WTC11 (cell line): ENCODE measurements at places on chromosomes 7 and 10.

DNA sequence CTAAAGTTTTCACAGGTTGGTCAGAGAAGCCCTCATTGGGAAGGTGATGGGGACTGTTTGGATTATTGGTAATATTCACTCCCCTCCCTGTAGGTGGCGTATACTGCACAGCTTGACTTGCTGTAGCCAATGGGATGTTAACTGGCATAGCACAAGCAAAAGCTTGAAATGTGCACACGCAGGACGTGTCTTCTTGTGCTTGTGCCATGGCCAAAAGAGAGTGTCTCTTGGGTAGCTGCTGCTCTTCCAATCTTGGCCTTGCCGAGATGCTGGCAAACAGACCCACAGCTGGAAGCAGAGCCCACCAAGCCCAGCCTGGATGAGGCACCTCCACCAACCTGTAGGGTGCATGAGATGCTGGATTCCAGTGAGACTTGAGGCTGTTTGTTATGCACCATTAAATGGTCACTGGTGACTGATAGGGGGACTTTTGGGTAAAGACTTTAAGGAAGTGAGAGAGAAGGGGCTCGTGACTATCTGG, 266.0 kb downstream of the GRID1 start:
- no peak overlapping the region for H3K27ac ChIP-seq
- no peaks in the 10 kb centered on the region for H3K36me3 ChIP-seq
- H3K4me3 ChIP-seq = no peak overlapping the region
- H3K27me3 ChIP-seq = no peaks in the 10 kb centered on the region
- DNase-seq = no peak

- no peak overlapping the region for H3K4me3 ChIP-seq
- DNase-seq = no peak
- peak overlapping the region; percentile 82 for H3K27ac ChIP-seq
- no peaks in the 10 kb centered on the region for H3K27me3 ChIP-seq
- H3K36me3 ChIP-seq = peaks cover 34% of the 10 kb centered on the region
Observed at GRCh38 chr7:102424129-102424551, 9.2 kb upstream of the ORAI2 start.

DNA sequence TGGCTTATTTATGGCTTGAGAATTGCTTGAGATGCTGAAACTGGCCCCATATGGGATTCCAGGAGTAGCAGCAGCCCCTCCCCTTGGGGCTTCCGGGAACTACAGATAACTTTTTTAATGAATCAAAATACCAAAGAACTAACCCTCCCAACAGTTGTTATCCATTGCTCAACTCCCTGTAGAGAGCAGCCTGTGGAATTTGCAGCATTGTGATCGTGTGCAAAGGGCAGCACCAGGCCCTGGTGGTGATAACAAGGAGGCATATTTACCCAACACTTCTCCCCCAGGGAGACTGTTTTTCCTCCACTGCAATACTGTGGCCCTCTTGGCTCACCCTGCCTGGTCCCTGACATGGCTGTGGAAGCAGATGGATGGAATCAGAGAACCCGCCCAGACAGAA, 196.2 kb downstream of the PLXNA4 start:
- H3K4me1 ChIP-seq = peaks cover 25% of the 10 kb centered on the region
- no peak overlapping the region; the same call in 1 of the 2 replicates for H3K27ac ChIP-seq
- no peak for DNase-seq
- no peak overlapping the region for H3K4me3 ChIP-seq
- H3K27me3 ChIP-seq = peaks cover 4% of the 10 kb centered on the region

DNA sequence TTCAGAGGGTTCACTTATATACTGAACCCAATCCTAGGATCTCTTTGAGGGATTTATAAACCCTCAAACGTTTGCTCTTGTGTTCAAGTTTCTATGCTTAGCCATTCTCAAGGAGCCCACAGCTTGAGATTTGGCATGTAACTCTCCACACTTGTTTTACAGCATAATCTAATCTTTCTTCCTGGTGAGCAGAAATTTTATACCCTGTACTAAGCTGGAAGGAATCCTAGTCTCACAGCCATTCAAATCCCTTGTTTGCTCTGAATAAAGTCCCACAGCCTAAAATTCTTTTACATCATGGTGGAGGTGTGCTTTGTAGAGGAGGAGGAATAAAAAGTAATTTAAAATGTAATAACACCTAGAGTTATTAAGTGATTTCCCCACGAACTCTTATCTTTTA, 5.3 kb upstream of the AGR2 start:
- H3K4me1 ChIP-seq = peaks cover 6% of the 10 kb centered on the region
- DNase-seq = no peak
- no peak overlapping the region for H3K4me3 ChIP-seq
- H3K27ac ChIP-seq = no peak overlapping the region
- no peaks in the 10 kb centered on the region for H3K36me3 ChIP-seq

GRCh38 chr7:105776068-105776790, 100.2 kb downstream of the ATXN7L1 start:
- H3K4me1 ChIP-seq = peaks cover 77% of the 10 kb centered on the region
- H3K4me3 ChIP-seq = no peak overlapping the region
- no peaks in the 10 kb centered on the region for H3K36me3 ChIP-seq
- no peaks in the 10 kb centered on the region for H3K27me3 ChIP-seq

DNA sequence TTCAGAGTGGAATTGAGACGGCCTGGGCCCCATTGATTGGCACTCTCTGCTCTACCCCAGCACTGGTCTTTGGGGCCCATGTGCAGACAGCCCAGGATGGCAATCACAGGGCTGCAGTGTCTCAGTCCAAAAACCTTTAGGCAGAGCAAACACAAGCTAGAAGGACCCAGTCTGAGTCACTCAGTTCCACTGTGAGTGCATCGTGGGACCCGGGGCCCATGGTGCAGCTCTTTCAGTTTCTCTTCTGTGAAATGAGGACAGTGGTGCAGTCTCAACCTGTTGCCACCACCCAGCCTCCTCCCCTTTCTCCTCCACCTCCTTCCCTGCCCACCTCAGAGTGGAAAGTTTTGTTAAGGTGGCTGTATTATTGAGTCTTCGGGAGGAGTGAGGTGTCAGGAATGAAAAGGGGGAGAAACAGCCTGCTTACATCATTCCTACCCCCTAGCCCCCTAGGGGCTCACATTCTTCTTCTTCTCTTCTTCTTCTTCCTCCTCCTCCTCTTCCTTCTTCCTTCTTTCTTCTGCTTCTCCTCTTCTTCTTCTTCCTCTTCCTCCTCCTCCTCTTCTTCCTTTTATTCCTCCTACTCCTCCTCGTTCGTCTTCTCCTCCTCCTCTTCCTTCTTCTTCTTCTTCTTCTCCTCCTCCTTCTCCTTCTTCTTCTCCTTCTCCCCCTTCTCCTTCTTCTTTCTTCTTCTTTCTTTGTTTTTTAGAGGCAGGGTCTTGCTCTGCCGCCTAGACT, 19.5 kb upstream of the CARD11 start:
- H3K4me1 ChIP-seq = peaks cover 8% of the 10 kb centered on the region

- no peak overlapping the region for H3K27ac ChIP-seq
- no peaks in the 10 kb centered on the region for H3K27me3 ChIP-seq
- peaks cover 29% of the 10 kb centered on the region for H3K4me1 ChIP-seq
- H3K36me3 ChIP-seq = no peaks in the 10 kb centered on the region
Observed at GRCh38 chr10:106053061-106053460, 1111.4 kb downstream of the SORCS1 start.

DNA sequence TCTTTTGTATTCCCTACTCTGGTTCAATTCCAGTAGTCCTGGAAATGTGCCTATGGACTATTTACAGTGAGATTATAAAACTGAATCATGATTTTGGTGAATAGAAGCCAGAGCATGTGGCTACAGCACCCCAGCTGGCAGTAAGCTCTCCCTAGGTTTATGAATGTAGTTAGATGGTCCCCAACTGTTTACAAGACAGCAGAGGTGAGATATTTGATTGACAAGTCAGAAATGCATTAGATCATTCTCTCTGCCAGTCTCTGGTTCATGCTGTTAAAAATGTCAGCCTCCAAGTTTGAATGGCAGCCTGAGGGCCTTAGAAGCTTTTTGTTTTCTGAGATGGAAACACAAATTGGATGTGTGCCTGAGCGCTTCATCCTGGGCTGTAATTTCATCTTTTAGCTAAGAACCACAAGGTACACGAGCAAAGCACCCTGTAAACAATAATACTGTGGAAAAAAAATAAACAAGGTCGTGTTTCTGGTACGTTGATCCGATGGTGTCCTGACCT, 85.0 kb downstream of the BTRC start:
- DNase-seq = no peak
- no peaks in the 10 kb centered on the region for H3K27me3 ChIP-seq
- no peaks in the 10 kb centered on the region for H3K36me3 ChIP-seq
- H3K4me3 ChIP-seq = no peak overlapping the region
- H3K4me1 ChIP-seq = peaks cover 6% of the 10 kb centered on the region; the same call in 1 of the 2 replicates

GRCh38 chr10:72319416-72320254, 35.1 kb downstream of the DNAJB12 start:
- no peaks in the 10 kb centered on the region for H3K36me3 ChIP-seq
- peaks cover 55% of the 10 kb centered on the region for H3K4me1 ChIP-seq
- H3K4me3 ChIP-seq = peak overlapping the region; percentile 41
- H3K27ac ChIP-seq = peak overlapping the region; percentile 96

DNA sequence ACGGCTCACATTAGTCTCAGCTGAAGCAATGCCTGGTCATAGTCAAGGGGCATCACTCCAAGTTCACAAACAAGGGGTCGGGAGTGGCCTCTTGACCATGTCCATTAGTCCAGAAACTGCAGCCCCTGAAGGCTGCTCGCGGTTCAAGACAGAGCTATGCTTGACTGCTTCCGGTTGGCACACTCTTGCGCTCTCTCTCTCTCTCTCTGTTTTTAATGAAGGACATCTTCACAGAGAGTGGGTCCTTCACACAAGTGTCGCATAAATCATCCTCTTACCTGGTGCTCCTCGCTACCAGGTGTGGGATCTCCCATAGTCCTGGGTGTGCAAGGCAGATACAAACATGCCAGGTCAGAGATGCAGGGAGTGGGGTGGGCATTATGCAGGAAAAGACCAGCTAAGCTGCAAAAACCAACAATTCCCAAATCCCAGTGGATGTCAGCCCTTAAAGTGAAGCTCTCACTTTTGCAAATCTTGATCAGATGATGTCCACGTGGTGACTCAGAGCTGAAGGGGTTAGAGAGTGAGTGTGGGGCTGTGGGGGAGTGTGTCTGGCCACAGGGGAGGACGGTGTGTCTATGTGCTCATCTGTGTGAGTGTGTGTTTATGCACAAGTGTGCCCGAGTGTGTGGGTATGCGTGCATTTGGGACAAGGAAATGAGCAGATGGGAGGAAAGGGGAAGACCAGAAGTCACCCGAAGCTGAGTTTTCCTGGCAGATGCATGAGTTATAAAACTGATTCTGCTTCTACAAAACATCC, 83.7 kb upstream of the PPP2R2D start:
- DNase-seq = no peak
- no peak overlapping the region for H3K4me3 ChIP-seq
- peaks cover 20% of the 10 kb centered on the region for H3K4me1 ChIP-seq
- no peaks in the 10 kb centered on the region for H3K36me3 ChIP-seq
- H3K27ac ChIP-seq = no peak overlapping the region
- no peaks in the 10 kb centered on the region for H3K27me3 ChIP-seq

- H3K4me3 ChIP-seq = no peak overlapping the region
- H3K27me3 ChIP-seq = no peaks in the 10 kb centered on the region
- peaks cover 19% of the 10 kb centered on the region for H3K4me1 ChIP-seq
- DNase-seq = no peak
- peaks cover 7% of the 10 kb centered on the region for H3K36me3 ChIP-seq
Observed at GRCh38 chr7:108078211-108078673, 51.9 kb downstream of the LAMB4 start.

DNA sequence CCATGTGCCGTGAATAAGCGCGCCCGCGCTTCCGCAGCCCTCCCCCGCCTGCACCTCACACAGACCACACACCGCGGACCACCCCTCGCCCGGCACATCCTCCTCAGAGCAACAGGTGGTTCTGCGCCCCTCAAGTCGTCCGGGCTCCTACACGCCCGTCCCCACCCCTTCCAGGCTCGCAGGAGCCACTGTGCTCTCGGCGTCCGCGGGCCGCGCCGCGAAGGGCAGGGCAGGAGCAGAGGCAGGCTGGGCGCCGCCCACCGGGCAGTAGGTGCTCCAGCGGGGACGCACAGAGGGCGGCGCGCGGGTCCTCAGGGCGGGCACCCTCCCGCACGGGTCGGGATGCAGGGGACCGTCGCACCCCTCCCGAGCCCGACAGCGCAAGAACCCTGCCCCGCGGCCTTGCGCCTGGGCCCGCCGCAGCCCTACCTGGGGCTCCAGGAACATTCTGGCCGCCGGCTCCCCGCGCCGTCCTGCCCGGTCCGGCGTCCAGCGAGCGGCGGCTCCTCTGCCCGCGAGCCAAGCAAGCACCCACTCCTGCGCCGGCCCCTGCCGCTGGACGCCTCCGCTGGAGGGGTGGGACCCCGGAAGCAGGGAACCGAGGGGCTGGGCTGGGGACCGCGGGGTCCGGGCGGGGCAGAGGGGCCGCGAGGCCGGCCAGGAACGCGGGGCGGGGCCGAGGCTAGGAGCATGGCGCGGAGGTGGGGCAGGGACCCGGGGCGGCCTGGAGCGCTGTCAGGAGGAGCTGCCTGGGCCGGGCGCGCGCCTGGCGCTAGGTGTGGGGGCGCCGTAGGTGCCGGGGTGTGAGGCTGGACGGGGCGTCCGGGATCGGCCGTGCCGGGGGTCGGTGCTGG, 37.4 kb downstream of the RASGEF1A start:
- peaks cover 51% of the 10 kb centered on the region for H3K27me3 ChIP-seq
- H3K36me3 ChIP-seq = no peaks in the 10 kb centered on the region
- H3K4me3 ChIP-seq = peak overlapping the region; percentile 74
- DNase-seq = peak; percentile 65
- no peak overlapping the region for H3K27ac ChIP-seq

- no peak for DNase-seq
- peak overlapping the region; percentile 41; the same call in 1 of the 2 replicates for H3K4me3 ChIP-seq
- H3K36me3 ChIP-seq = no peaks in the 10 kb centered on the region
- H3K4me1 ChIP-seq = peaks cover 18% of the 10 kb centered on the region
Observed at GRCh38 chr10:87860156-87860795, 3.1 kb downstream of the KLLN start.

DNA sequence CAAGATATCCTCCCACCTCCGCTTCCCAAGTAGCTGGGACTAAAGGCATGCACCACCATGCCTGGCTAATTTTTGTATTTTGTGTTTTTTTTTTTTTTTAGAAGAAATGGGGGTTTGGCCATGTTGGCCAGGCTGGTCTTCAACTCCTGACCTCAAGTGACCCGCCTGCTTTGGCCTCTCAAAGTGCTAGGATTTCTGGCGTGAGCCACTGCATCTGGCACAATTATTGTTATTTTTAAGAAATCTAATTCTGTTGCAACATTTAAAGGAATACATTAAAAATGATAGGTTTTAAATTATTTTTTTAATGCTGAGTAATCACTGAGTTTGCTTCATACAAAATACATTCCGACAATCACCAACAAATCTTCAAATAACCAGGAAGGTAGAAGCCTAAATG, 178.1 kb upstream of the SEMA3E start:
- no peaks in the 10 kb centered on the region for H3K36me3 ChIP-seq
- H3K4me1 ChIP-seq = peaks cover 16% of the 10 kb centered on the region
- no peak for DNase-seq
- H3K4me3 ChIP-seq = no peak overlapping the region
- H3K27ac ChIP-seq = no peak overlapping the region
- H3K27me3 ChIP-seq = no peaks in the 10 kb centered on the region
